ENCODE measurements at places on chromosomes 11 and 22.

DNA sequence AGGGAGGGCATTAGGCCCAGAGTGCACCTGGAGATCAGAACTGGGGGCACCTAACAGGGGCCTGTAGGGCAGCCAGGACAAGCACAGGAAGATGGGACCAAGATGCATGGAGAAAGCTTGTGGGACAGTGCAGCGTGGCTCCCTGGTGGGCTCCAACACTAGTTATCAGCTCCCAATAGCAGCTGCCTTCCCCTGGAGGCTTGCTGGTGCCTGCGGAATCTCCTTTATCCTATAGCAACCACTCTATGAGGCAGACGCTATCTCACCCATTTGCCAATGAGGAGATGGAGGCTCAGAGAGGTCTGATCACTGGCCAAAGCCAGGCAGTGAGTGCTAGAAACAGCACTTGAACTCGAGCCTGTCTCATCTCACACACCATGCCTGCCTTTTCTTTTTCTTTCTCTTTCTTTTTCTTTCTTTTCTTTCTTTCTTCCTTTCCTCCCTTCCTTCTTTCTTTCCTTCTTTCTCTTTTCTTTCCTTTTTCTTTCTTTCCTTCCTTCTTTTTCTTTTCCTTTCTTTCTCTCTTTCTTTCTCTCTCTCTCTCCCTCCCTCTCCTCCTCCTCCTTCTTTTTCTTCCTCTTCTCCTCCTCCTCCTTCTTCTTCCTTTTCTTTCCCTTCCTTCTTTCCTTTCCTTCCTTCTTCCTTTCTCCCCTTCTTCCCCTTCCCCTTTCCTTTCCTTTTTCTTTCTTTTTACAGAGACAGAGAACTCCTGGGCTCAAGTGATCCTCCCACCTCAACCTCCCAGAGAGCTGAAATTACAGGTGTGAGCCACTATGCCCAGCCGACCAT, 16.1 kb upstream of the SEC14L4 start:
- DNase-seq, result no peak

- DNase-seq, result no peak
Measured at GRCh38 chr11:14423633-14424032, 64.7 kb upstream of the RRAS2 start.

- no peak for DNase-seq
Measured at GRCh38 chr11:104813532-104813931, 84.7 kb downstream of the CASP12 start.

GRCh38 chr11:117691516-117691915, 105.5 kb downstream of the DSCAML1 start:
- no peak for DNase-seq

DNA sequence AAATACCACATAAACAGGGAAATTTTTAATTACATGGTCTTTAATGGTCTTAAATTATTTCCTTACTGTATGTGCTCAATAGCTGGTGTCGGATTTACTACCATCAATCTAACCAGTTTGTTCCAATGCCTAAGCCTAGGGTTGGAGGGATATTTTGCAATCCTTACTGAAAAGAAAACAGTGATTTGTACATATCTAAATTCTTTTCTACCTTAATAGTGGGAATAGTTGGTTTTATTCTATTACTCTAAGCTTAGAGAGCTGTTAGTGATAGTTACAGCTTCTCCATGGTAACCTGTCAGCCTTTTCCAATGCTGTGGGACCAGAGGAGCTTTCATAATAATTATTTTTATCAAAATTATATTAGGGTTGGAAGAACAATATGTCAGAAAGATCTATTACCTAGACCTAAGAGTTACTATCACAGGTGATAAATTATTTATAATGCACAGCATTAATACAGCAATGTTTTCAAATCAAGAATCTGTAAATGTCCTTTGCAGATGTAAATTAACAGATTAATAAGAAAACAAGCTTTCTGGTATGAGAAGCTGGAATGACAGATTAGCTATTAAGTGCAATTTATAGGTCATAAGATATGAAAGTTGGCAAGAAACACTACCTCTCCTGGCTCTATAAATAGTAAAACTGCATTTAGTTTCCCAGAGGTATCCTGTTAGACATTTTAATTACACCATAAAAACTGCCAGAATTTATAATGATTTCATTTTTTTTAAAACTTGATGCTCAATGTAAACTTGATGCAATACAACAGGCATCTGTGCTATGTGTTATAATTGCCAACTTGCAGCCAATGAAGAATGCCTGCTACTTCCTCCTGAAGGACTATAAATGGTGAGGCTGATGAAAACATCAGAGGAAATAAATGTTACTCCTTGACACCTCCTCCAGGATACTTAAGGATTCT, 262.0 kb upstream of the PITPNB start:
- no peak for DNase-seq

DNA sequence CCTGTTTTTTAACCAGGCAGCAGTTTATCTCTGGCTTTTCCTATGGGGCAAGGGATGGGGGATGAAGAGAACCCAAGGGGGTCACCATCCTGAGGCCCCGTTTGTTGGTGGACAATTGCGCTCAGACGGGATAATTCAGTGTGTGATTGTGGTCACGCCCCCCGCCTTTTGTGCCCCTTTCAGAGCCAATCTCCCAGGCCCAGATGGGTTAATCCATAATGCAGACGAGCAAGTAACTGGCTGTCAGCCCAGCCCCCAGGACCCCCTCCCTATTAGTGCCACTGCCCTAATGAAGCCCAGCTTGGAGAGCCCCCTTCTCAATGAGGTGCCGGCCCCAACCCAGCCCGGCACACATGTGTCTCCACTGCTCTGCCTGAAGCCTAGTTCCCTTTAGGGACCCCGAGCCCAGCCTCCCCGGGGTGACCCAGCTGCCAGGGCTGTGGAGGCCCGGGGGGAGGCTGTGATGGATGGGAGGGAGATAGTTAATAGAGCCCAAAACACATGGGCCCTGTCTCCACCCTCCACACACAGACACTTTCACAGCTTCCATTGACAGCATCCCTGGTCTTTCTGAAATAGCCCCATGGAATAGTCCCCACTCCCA, 19.1 kb upstream of the ROBO3 start:
- DNase-seq, result no peak

GRCh38 chr11:58075781-58076180, 45.0 kb downstream of the OR6Q1 start:
- no peak for DNase-seq

GRCh38 chr11:17770917-17771316, 36.3 kb downstream of the KCNC1 start:
- no peak for DNase-seq

GRCh38 chr11:18699848-18700261, 1.3 kb downstream of the TMEM86A start:
- no peak for DNase-seq

- DNase-seq, result no peak
Measured at GRCh38 chr22:48405741-48406140, 1421.9 kb downstream of the BRD1 start.

GRCh38 chr11:62208785-62209144, 292 bp downstream of the SCGB2A1 start:
- no peak for DNase-seq

GRCh38 chr11:119373921-119374631, 7.4 kb downstream of the USP2 start:
- DNase-seq, result no peak

- DNase-seq, result no peak
Measured at GRCh38 chr11:19987331-19987801, 172.9 kb downstream of the DBX1 start.

GRCh38 chr11:115552151-115552772, 48.0 kb upstream of the CADM1 start:
- DNase-seq, result no peak

- no peak for DNase-seq
Measured at GRCh38 chr22:33656808-33657628, 263.3 kb downstream of the LARGE1 start.

- no peak for DNase-seq
Measured at GRCh38 chr11:111368285-111368560, 10.9 kb downstream of the POU2AF1 start.

GRCh38 chr11:66069715-66070603, at the start of gene PACS1:
TSS of gene PACS1 (plus strand) at chr11:66070272. CDS start at chr11:66070487, 215 bp downstream.
- peak; percentile 89 for DNase-seq

DNA sequence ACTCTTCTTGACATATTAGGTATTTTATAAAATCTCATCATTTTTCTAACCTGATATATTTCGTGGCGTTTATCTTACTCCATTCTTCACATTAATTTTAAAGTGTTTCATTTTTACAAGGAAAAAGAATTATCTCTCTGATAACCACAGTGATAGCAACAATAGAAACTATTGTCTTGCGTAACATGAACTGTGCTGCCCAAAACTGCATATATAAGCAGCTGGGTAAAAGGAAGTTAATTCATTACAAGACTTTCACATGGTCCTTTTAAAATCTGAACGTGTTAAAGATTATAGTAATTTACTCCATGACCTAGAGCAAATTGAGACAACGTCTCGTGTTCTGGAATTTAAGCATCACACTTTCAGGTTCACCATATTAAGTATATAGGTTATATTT, 210.4 kb upstream of the GRIA4 start:
- DNase-seq, result no peak

GRCh38 chr11:20110908-20111669, 49.2 kb downstream of the DBX1 start:
- peak; percentile 45 for DNase-seq

DNA sequence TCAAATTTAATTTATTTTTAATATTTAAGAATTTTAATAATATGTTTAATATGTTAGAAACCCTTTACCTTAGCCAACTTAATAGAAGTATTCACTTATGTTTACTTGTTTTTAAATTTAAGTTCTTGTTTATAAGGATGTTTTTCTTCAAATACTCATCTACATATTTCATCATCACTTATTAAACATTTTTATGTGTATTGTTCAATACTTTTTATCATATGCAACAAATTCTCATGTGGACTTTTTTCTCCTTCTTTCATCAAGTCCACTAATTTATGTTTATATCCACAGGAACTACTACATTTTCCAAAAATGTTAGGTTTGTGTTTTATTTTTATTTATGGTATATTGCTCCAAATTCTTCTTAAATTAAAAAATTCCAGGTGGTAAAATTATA, 2113.1 kb upstream of the RAG2 start:
- no peak for DNase-seq

DNA sequence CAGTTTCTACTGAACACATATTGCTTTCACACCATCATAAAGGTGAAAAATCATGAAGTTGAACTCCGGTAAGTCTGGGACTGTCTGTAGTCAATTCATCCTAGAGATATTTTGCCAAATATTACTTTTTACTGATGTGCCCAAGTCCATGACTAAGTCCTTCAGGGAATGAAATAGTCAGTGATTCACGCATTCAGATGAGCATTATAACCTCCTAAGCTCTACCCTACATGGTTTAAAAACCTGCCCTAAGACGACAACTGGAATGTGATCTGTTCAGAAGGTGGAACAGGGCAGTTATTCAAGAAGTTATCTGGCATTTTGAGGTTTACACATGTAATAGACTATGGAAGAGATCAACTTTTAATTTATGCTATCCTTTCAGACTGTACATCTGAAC, 125.6 kb downstream of the TRPC6 start:
- DNase-seq, result no peak

- DNase-seq, result no peak
Measured at GRCh38 chr11:72227316-72228228, 3.0 kb downstream of the INPPL1 start.

DNA sequence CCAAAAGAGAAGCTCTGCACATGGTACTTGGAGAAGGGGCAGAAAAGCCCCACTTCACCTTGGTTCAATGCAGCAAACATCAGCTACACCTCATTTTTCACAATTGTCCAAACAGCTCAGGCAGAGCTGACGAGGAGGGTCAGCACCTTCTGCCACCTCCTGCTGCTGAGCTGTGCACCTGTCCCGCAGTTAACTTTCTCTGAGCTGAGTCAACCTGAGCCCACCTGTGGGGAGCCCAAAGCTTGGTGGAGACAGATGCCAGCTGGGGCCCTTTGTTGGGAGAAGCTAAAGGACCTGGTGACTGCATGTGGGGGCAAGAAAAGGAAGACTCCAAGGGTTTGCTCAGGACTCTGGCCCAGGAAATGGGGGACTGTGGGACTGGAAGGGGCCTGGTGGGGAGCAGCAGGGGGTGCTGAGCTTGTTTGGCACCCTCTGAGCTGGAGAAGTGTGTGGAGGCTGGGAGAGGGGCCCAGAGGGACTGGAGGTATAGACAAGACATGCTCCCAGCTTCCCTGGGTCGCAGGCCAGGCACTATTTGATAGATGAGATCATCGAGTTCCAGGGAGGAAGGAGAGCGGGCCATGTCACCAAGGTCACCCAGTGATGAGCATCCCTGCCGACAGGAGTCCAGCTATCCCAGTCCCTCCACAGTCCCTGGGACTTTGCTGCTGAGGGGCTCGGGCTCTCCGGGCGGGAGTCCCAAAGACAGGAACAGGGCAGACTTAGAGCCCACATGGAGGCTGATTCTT, 53.5 kb downstream of the KCNJ4 start:
- no peak for DNase-seq

Data from activated naive CD8-positive, alpha-beta T cell treated with anti-CD3 and anti-CD28 coated beads, Interleukin-2, amount 10 ng/mL, durations not matched to agents 7 days and 5 days (primary cell).